ENCODE measurements at places on chromosomes 6 and 20.
A peak's percentile ranks its signal among the peaks of the same experiment; 100 is the strongest.

DNA sequence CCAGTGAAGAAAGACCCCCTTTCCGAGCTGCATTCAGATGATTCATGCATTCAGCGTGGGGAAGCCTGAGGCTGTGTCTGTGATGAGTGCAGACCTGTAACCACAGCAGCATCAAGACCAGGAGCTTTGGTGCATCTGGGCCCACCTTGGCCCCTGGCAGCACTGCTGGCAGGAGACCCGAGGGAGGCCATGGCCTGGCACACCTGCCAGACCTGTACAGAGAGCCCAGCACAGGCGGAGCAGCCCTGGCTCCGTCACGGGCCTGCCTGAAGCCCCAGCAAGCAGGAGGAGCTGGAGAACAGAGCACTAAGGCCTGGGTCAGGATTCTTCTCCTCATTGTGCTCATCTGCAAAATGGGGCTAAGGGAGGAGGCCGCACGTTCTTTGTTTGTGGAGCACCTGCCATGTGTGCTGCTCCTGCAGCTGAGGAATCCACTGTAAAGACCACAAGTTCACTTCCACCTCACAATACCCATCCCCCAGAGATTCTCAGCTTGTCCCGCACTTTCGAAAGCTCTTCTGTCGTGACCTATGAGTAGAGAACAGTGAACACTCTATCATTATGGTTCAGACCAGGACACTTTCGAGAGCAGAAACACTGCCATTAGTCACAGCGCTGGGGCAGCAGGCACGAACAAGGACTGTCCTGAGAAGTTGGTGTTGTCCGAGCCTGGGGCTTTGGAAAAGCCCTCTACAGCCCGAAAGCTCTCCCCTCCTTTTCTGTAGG lies 144.4 kb upstream of the CST7 start:
- DNase-seq: no peak

- no peak for DNase-seq
Observed at GRCh38 chr6:151018046-151018445, 152.5 kb downstream of the MTHFD1L start.

DNA sequence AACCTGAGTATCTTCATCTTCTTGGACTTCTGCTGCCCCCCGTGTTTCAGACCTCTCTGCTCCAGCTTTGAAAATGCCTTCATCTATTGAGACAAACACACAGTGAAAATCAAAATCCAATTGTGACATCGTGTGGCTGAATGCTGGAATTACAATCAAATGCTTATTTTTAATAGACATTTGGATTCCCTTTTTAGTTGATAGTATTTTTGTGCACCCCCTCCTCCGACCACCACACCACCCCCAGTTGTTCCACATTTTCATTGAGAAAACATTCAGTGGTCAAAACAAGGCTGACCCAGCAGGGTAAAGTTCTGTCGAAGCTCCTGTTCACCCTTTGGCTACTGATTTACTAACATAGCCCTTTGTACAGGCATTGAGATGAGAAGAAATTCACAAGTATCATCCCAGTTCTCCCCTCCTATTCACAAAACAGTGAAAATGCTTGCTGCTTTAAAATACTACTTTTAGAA lies 79.0 kb downstream of the NRSN1 start:
- peak; percentile 39 for DNase-seq

- DNase-seq: no peak
Observed at GRCh38 chr20:34037121-34037520, 43.4 kb downstream of the RALY start.

- peak; percentile 18 for DNase-seq
Observed at GRCh38 chr6:51959744-51960383, 127.5 kb downstream of the PKHD1 start.

DNA sequence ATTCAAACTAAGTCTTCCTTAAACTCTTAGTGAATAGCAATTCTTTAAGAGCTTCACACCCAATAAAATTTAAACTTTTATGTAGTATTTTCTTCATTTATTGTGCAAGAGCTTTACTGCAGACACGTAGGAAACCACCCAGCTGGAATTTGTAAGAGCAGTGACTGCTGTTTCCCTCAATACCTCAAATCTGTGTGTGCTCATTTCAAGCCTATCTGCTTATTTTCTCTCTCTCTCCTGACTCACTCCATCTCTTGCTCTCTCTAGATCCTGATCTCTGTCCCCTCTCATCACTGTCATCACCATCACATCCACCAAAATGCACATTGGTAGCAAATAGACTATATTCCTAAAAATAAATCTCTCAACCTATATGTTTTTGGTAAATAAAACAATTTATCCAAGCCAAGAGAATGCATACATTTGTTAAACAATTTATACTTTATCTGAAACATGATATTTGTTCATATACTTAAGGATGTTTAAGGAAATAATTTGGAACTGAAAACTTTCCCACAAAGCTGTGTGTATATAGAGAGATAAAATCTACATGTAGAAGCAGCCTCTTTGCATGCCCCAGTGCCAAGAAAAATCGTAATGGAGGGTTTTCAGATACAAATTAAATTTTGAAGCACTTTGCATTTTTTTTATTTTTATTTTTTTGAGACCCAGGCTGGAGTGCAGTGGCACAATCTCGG lies 273.0 kb downstream of the TFAP2A start:
- DNase-seq: no peak

- DNase-seq: no peak
Observed at GRCh38 chr6:26532699-26533531, 5.3 kb upstream of the HMGN4 start.

- DNase-seq: no peak
Observed at GRCh38 chr6:127946388-127946787, 45.5 kb upstream of the THEMIS start.

DNA sequence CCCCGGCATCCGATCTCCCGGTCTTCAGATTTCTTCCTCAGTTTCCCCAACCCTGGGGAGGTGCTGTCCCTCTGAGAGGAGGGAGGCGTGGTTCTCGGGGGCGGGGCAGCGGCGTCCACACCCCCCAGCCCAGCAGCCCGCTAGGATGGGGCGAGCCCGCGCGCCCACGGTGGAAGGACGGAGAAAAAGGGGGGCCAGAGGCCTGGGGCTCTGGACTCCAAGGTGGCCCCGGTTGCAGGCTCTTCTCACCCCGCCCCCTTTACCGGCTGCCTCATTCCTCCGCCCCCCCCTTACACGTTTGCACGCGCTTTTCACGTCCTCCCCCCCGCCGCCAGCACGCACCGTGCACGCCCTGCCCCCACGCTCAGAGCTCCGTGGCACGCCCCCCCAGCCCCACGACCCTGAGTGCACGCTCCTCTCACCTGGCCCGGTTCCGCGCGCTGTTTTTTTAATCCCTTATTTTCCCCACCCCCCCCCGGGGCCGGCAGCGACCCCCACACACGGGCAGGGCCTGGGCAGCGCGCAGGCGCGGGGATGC lies 402 bp downstream of the ZBTB12 start:
- peak; percentile 31 for DNase-seq
